ENCODE measurements at places on chromosomes 1 and 21.
A peak's percentile ranks its signal among the peaks of the same experiment; 100 is the strongest.

GRCh38 chr1:21931171-21932093 is 5.7 kb downstream of the HSPG2 start:
- DNase-seq, result no peak

DNA sequence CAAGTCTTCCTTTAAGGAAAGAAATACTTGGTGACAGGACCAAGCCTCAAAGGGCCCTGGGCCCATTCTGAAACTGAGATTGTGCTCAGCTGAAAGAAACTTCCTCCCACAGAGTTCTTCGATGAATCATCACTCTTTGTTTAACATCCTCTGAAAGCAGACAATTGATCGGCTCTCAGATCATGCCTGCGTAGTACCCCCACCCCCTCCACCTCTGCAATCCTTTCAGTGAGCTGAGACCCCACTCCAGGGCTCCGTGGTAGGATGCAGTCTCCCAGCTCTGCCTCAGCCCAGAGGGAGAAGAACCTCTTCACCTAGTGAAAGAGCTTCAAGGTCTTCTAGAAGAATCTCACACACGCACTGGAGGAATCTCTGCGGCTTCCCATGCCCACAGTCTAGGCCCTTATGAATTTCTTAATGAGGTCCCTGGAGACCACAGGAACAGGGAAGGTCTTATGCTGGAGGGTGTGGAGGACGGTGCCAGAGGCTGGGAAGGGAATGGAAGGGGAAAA is 104.9 kb upstream of the SOD1 start:
- DNase-seq, result no peak

DNA sequence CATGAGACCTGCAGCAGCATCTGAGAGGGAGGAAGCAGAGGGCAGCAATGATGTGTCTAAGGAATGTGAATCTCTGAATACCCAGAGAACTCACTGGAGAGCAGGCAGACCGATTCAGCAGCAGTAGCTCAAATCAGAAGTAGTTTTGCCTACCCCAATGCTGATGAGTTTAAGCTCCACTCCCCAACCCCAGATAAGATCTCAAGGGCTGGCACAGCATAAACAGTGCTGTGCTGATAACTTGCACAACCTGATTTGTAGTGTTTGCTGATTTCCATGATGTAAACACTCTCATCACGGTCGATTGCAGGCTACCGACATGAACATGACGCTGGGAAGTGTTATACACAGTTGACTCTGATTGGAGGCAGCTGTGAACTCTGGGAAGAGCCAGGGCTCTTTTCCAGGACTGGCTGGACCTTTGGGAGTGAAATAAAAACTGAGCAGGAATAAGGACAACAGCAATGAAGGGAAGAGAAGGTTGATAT is 11.2 kb upstream of the HMGCS2 start:
- no peak for DNase-seq

GRCh38 chr1:36203554-36204346 is 20.5 kb upstream of the THRAP3 start:
- DNase-seq, result peak; percentile 39

DNA sequence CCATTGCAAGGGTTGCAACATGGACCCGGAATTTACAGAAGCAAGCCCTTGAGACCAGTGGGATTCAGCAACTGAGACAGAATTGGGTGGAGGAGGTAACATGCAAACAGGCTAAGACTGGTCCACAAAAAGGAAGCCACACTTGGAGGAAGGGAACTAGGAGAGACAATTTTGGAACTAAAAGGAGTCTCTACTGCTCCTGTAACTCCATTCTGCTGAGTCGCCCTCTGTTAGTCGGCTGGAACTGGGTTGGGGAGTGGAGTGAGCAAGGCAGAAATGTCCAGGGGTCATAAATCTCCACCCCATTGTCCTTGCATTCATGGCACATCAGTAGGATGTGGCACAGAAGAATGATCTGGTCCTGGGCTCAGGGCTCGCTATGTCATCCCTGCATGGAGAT is 5.1 kb downstream of the LAMB3 start:
- DNase-seq, result no peak

DNA sequence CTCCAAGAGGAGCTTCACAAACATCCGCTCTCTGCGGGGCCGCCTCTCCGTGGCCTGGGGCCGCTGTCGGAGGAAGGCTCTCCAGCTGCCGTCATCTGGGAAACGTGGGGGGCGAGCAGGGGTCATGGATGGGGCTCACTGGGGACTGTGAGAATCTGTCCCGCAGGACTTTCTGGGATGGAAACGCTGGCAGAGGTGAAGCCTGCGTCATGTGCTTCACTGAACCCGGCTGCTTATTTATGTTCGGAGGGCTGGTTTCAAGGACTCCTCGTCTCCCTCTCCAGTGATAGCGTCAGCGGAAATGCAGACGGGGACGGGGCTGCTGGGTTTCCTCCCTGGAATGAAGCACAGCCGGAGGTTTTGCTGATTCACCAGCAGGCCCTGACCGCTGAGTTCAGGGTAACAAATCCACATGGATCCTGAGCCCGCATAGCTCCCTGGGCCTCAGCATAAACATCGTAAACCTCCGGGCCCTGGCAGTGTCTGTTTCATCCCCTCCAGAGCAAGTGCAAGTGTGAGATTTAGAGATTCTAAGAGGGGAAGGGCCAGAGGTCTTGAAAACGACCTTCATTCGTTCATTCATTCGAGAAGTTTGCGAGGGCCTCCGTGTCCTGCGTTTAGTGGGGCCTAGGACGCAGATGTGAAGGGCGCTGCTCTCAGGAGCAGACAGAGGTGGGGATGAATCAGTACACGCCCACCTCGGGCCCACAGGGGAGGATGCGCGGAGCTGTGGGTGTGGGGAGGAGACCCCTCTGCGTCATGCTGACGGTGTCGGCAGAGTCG is 7.0 kb upstream of the POFUT2 start:
- no peak for DNase-seq

GRCh38 chr1:52970149-52970548 is 43.1 kb downstream of the SCP2 start:
- no peak for DNase-seq

- DNase-seq, result no peak
Measured at GRCh38 chr1:103156966-103157365, 48.6 kb upstream of the COL11A1 start.

- no peak for DNase-seq
Measured at GRCh38 chr1:48676376-48676775, 100.3 kb downstream of the BEND5 start.

DNA sequence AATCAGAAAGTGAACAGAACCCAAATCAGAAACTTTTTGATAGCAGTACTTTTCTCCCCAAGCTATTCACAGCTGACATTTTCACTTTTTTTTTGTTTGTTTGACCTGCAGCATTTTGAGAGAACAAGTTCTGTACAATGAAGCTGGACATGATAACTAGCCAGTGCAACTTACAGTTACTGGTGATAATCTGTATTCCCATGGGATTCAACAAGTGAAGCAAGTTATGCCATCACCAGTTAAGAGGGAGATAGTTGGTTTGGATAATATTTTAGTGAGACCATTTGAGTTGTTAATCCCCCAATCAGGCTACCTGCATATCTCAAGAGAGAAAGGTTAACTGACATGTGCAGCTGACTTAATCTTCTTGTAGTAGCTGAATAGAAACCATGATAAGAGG is 18.1 kb downstream of the SON start:
- no peak for DNase-seq

GRCh38 chr1:104830534-104830933 is 1080.8 kb downstream of the AMY1C start:
- no peak for DNase-seq

GRCh38 chr1:96660503-96660902 is 61.1 kb upstream of the PTBP2 start:
- no peak for DNase-seq

- DNase-seq, result peak; percentile 97
Measured at GRCh38 chr1:65420590-65421350, at the start of the genes LEPR and LEPROT. Gene LEPR (plus strand): TSS chr1:65420668. CDS start chr1:65565566, 144,898 bp downstream. Gene LEPROT (plus strand): TSS chr1:65420668. CDS start chr1:65420725, 57 bp downstream.

- DNase-seq, result no peak
Measured at GRCh38 chr1:208829595-208829994, 585.4 kb upstream of the PLXNA2 start.

DNA sequence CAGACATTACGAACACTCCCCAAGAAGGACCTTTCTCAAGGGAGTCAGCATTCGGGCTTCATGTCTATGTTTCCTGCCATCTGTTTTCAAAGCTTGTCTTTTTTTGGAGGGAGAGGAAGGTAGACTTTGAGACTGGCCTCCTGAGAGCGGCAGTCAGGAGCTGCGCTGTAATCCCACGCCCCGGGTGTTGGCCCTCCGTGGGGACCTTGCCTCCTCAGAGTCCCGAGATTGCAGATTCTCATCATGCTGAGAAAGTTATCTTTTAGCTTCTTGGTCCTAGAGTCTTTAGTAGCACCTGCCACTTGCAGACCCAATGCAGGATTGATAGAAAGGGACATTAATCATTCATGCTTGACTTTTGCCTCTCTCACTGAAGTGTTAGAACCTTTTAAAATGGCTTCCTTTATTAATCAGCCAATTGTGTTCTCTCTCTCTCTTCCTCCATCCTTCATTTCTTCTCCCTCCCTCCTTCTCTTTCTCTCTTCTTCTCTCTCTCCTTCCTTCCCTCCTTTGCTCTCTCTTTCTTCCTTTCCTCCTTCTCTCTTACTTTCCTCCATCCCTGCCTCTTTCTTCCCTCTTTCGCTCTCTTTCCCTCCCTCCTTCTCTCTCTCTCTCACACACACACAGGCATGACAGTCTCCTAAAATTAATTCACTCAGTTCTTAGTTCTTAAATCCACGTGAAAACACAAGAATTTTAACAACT is 25.2 kb upstream of the GNPAT start:
- no peak for DNase-seq

GRCh38 chr1:244968471-244968871 is 104.1 kb upstream of the HNRNPU start:
- no peak for DNase-seq

DNA sequence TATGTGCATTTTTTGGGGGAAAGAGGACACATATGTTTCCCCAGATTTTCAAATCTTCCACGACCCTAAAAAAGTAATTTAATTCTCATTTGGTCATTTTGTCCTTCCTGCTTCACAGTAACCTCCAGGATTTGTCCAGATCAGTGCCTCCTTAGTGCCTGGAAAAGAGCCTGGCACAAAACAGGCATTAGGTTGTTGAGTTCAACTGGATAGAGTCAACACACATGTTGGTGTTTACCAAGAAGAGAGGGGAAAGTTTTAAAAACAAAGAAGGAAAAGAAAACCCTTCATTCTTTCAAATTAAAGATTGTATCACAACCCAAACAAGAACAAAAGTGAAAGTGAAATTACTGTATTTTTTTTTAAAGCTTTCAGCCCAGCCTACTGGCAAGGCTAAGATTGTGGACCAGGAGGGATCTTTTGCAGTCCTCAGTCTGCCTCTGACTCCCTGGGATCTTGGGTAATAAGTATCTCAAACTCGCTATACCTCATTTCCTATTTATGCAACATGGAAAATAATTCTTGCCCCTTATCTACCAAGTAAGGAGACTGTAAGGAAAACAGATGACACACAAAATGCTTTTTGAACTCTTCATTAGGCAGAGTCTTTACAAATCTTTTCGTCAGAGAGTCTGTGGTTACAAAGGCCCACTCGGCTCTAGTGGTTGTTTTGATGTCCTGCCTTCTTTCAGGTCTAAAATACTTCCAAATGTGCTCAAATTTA is 57.8 kb downstream of the ZNF281 start:
- DNase-seq, result no peak

DNA sequence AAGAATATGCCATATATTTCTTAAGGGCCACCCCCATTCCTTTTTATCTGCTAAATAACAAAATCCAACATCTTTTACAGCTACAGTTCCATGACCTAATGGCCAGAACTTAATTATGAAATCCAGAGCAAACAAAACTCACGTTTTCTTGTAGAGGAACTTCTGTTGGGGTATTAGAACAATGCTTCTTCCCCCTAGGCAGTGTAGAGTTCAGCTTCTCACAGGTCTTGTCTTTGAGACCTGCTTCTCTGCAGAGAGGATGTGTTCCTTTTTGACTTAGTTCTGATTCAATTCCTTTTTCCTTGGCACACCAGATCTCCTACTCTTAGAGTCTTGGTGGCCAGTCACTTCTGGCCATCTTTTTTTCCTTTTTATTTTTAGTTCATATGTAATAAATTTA is 22.2 kb downstream of the VAV3 start:
- no peak for DNase-seq

DNA sequence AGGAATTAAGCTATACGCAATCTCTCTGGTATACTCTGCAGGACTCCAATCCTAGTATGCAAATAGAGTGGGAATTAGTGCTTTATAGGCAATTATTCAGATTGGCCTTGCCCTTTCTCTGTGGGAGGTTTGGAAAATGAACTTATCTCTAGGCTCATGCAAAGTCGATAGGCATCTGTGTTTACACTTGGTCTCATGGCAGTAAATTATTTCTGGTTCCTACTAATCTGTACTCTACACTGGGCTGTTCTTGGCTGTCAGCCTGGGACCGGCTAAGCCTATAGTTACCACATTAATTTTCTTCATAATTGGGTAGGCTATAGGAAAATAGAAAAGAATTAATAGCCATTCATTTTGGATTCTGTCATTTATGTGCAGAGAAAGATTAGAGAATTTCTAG is 544.6 kb downstream of the AMY1C start:
- peak; percentile 84 for DNase-seq

GRCh38 chr1:145961425-145962156 is 2.8 kb downstream of the ANKRD34A start:
- DNase-seq, result peak; percentile 9
